ENCODE measurements at places on chromosomes 1 and 21.

- DNase-seq = peak; percentile 22
Measured at GRCh38 chr1:107220036-107220435, 79.2 kb downstream of the NTNG1 start.

DNA sequence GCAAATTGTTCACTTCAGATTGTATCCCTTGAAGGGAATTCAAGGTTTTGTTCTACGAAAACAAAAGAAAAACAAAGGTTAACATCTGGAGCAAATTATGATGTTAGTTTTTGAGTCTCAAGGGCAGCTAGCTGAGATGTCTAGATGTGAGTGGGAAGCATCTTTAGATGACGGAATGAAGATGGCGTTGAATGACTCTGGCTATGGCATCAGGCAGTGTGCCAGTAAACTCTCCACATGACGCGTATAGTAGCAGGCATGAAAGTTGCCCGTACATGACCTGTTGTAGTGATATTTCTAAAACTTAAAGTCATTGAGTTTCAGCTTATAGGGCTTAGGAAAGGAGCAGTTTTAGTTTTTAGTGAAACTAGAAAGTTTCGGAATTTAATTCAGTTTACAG is 12.3 kb upstream of the SDC3 start:
- DNase-seq = no peak

DNA sequence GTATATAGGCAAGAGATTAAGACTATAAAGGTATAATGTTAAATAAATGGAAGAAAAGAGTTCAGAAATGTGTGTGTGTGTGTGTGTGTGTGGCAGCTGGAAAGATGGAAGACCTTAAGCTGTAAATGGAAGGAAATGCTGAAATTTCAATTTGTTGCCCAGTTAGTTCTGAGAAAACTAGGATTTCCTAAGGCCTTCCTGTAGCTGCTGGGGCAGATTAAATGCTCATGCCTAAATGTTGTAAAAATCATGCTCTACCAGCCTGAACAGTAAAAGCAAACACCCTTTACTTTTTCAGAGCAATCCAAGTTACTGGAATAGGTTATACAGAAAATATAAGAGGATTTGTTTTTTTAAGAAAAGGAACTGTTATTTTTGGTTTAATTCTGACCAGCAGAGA is 8.3 kb downstream of the ADCY10 start:
- DNase-seq = no peak

GRCh38 chr1:93999840-94000415 is 90.7 kb upstream of the GCLM start:
- no peak for DNase-seq

GRCh38 chr21:25501462-25501861 is 105.8 kb downstream of the MRPL39 start:
- no peak for DNase-seq

DNA sequence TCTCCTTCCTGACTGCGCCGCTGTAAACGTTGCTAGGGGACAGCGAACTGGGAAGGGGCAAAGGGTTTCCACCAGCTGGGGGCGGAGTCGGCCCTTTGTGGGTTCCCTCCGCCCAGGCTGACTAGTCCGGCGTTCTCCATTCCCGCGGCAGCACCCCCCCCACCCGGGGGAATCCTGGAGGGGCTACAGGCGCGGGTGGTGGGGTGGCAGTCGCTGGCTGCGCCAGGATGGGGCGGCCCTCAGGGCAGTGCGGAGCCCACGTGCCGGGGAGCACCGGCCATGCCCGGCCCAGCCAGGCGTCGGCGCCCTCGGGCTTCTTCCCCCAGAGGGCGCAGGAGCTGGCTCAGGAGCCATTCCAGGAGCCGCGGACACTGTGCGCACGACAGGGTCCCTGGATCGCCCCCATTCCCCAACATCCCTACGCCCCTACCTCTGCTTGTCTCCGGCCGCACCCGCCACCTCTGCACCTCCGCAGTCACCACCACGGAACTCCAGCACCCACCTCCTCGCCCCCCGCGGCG is 476 bp downstream of the BATF3 start:
- DNase-seq = peak; percentile 52
